ENCODE measurements at places on chromosomes 1 and 21. TPM values are rescaled to one million over a fixed set of nuclear protein-coding genes. Genes with fewer than 3 reads are reported as not detected.

PLA2G2D gene
- not detected for total RNA-seq

- DNase-seq = no peak
Measured at GRCh38 chr1:40628903-40629292, 36.6 kb downstream of the RIMS3 start.

DNA sequence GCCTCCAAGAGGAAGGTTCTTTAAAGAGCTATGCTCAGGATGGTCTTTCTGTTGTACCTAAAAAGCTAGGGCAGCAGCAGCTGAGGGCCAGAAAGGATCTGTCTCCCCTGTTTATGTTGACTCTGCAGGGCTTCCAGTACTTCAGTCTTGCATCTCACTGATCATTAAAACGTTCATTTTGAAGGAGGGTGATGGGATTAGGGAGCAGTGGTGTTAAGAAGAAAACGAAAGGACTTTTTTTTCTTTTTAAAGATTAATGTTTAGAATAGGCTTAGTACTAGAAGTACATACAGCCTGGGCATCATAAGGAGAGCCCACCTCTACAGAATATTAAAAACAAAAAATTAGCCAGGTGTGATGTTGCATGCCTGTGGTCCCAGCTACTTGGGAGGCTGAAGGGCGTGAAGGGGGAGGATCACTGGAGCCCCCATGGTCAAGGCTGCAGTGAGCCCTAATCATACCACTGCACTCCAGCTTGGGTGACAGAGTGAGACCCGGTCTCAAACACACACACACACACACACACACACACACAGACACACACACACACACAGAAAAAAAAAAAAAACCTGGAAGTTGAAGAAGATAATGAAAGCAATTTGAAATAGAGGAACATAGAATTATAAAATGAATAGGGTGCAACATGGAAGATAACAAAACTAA lies 2.9 kb downstream of the CR1L start:
- DNase-seq = no peak

GRCh38 chr1:53057127-53057526 lies 4.9 kb upstream of the PODN start:
- no peak for DNase-seq

DNA sequence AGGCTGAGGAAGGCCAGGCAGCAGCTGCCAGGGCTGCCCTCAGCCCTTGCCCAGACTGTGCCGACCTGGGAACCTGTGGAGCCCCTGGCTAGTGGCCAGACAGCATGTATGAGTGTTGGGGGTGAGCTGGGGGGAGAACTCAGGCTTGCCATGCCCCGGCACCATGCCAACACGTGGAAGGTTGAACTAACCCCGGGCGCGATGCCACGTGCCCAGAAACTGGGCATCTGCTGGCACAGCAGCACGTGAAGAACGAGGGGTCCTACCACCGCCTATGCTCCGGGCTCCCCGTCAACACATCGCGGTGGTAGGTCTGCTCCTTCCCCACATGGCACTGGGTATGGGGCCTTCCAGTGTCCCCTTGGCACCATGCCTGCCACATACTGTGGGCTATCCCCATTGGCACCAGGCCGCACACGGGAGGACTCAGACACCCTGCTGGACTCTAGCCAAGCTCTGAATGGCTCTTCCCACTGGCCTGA lies 68.7 kb downstream of the CASZ1 start:
- DNase-seq = no peak

All from vagina (tissue), 2 donors.